Stimulated activated CD8-positive, alpha-beta memory T cell treated with anti-CD3 and anti-CD28 coated beads, Interleukin-4, amount 100 ng/mL, for 48 hours (primary cell): ENCODE measurements at places on chromosomes 3 and 15.

GRCh38 chr15:82710208-82710555, 507 bp upstream of the AP3B2 start:
- no peak for DNase-seq

- no peak for DNase-seq
These were observed 15.8 kb downstream of the CYP11A1 start for GRCh38 chr15:74351670-74352069.

GRCh38 chr3:178417736-178418135, 118.5 kb upstream of the KCNMB2 start:
- DNase-seq, result no peak

GRCh38 chr3:172066880-172067796, 27.8 kb downstream of the FNDC3B start:
- DNase-seq, result no peak

DNA sequence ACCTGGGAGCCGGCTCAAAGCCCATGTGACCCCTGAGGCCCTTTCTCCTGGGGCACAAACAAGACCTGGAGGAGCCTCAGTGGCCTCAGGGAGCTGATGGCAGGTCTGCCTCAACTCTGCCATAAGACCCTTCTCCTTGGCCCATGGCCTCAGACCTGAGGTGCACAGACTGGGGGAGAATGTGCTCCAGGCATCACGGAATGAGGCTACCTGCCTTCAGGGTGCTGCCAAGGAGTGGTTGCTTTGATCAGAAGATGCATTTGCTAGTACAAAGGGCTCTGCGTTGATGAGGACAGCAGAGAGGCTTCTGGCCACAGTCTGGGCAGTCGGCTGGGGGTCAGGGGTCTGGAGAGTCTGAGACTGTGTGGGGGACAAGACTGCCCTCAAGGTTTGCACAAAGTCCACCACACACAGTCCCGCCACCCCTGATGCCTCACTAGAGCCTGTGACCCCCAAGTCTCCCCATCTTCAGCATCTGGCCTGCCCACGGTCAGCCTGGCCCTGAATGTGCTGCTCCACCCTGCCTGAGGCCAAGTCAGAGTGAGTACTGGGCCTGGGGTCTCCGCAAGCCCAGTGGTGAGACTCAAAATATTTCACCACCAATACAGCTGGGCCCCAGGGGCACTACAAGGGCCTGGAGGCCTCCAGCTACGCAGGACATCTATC, 26.6 kb downstream of the ALDH1L1 start:
- no peak for DNase-seq
